ENCODE measurements at places on chromosomes 1 and 21.
A peak's percentile ranks its signal among the peaks of the same experiment; 100 is the strongest.

- no peak for DNase-seq
Observed at GRCh38 chr1:224745924-224746323, 129.8 kb downstream of the CNIH3 start.

DNA sequence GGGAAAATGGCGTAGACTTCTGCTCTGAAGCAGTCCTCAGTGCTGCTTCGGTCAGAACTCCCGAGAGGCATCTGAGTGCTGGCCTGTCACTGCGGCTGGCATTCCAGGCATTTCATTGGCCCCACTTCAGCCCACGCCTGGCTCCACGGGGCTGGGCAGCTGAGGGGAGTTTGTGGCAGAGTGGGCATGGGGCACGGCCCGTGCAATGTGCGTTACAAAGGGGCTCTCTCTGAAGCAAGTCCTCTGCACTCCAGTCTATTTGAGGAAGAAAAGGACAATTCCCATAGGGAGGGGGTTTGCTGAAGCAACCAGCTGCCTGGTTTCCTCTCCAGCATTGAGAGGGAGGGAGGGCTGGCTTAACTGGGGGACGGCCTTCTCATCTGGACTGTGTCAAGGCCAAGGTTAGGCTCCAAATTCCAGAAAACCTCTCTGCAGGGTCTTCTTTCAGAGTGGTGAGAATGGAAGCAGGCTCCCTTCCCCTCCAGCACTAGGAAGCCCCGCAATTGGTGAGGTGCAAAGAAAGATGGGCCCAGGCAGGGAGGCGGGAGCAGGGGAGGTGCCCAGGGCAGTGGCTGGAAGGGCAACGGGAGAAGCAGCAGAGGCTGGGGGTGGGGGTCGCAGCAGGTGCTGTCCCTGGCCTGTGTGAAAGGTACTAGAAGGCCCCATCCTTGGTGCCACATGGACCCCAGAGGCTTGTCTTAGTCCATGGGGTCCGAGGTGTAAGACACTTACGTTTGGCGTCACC is 21.1 kb upstream of the GPR157 start:
- DNase-seq = no peak

DNA sequence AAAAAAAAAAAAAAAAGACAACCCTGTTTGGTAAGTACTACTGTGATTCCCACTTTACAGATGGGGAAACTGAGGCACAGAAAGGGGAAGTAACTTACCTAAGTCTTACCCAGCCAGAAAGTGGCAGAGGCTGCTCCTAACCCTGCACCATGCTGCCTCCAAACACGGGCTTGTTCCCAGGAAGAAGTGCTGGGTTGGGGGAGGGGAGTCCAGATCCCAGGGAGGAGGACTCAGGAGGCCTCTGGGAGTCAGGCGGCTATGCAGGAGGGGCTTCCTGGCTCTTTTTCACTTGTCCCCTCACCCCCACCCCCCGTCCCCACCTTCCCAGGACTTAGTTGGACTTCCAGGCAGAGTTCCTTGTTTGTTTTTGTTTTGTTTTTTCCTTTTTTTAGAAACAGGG is 23.9 kb downstream of the PIK3CD start:
- DNase-seq = no peak

DNA sequence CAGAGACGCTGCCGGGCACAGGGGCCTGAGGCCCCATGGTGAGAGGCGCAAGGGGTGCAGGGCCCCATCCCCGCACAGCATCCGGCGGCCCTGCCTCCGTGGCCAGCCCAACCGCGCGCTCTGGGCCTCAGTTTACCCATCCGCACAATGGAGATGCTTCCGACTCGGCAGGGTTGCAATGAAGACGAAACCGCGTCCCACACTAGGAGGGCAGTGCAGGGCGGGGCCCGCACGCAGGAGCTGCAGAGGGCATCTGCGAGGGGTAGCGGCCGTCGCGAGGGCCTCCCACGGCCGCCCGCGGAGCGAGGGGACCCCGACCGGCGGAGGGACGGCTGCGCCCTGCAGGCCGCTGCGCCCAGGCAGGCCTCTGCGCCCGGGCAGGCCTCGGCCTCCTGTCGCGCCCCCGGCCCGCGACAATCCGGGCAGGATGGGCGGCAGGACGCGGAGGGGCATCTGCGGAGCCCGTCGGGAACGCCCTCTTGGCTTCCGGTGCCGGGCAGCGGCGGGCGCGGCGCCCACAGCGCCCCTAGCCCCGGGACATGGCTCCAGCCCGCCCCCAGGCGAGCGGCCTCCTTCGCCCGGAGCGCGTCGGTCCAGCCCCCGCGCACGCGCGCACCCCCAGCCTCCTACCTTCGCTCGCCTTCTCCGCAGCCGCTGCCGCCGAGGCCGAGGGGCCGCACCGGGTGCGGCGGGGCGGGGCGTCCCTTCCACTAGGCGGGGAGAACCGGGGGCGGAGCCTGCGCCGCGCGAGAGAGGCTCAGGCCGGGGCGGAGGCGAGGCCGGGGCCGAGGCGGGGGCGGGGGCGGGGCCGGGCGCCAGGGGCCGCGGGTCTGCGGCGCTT is 15.3 kb downstream of the RNU1-1 start:
- DNase-seq = peak; percentile 75

DNA sequence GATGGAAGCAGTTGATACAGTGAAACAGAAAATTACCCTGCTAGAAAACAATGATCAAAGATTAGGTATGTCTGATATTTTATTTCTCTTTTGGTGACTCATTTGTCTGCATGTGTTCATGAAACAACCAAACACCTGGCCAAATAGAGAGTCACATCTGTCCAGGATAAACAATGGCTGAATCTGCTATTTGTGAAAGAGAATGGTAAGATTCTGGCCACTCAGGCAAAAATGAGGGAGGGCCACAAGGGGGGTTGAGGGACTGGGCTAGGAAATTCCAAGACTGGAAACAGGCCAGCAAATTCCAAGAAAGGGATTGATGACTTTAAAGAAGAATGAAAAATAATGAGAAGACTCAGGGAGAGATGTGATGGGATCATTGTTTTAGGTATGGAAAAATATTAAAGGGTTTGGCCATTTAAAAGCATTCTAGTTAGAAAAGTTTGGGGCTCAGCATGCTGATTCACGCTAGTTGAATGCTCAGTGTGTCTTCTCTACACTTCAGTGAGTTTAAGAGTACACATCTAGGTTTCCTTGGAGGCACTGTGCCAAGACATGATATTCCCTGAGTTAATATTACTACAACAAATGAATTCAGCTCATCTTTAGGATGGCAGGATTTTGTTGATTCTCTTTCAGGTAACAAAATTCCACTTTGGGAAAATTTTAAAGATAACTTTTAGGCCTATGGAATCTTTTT is 44.9 kb downstream of the TRAF5 start:
- DNase-seq = no peak

- DNase-seq = no peak
Observed at GRCh38 chr1:202289009-202289408, 52.7 kb downstream of the UBE2T start.

DNA sequence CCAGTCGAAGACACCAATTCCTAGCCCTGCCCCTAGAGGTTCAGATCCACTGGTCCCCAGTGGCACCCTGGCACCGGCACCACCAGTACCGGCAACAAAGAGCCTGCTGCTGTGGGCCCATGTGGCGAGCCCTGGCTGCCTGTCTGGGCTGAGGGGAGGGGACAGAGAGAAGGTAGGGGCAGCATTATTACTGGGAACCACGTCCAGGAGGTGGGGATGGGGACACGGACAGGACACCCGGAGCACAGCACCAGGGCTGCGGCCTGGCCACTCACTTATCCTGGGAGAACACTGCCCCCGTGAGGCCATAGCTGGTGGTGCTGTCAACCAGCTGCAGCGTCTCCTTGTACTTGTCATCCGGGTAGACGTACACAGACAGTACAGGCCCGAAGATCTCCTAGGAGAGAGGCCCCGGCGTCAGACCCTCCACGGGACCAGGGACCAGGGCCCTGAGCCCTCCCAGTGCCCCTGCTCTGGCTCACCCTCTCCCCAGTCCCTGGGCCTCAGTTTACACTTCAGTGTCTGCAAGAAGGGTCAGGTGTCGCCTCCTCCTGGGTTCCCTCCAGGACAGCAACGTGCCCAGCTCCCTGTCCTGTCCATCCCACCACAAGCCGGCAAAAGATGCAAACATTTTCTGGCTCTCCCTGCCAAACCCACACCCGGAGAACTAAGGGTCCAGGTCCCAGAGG is 15.8 kb upstream of the TAS1R2 start:
- DNase-seq = peak; percentile 42

DNA sequence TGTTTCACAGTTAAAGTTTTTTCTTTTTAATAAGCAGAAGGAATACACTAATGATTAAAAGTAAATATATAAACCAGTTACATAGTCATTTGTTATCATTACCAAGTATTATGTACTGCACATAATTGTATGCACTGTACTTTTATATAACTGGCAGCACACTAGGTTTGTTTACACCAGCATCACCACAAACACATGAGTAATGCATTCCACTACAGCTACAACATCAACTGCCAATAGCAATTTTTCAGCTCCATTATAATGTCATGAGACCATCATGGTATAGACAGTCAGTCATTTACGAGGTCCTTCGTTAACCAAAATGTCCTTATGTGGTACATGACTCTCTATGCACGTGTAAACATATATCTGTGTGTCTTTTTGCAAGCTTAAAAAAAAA is 35.2 kb downstream of the SCYL3 start:
- DNase-seq = no peak

GRCh38 chr1:60898987-60899386 is 183.4 kb upstream of the NFIA start:
- no peak for DNase-seq

GRCh38 chr1:113199760-113200455 is 126.9 kb downstream of the LRIG2 start:
- no peak for DNase-seq

GRCh38 chr1:164154622-164155021 is 404.4 kb upstream of the PBX1 start:
- no peak for DNase-seq

DNA sequence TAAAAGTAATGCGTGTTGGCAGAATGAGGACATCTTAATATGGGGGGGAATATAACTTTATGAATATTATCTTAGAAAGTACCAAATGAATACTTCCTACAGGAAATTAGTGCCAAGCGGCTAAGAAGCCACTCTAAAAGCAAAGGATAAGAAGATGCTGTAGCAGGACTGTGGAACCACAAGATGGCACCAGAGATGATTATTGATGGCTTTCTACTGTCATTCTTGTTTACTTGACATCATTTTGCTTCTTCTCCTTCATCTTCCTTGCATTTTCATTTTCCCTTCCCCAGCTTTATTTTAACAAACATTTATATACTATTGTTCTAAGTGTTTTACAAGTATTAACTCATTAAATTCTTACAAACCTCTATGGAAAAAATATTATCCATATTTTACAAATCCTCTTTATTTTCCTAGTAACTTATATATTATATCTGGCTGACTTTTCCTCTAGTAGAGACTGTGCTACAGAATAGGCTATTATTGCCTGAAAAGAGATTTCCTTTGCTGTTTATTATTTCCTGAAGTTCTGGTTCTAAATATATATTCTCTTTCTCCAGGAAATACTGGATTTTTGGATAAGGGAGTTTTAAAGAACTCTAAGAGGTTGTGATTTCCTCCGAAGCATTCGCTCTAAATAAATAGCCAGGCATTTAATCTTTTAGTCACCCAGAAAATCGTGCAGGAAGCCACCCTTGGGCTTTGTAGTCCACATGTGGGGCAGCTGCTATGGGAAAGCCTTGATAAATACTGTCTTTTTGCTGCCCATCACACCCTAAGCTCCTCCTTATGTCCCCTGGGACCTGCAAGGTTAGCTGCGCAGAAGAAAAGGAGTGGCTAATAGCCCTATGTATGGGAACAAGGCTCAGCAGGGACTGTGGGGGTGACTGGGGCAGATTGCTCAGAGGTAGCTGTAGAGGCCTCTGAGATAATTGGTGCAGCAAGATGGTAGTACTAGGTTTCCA is 69.8 kb downstream of the TPR start:
- no peak for DNase-seq

- DNase-seq = no peak
Observed at GRCh38 chr1:33758698-33759097, 105.2 kb upstream of the HMGB4 start.

DNA sequence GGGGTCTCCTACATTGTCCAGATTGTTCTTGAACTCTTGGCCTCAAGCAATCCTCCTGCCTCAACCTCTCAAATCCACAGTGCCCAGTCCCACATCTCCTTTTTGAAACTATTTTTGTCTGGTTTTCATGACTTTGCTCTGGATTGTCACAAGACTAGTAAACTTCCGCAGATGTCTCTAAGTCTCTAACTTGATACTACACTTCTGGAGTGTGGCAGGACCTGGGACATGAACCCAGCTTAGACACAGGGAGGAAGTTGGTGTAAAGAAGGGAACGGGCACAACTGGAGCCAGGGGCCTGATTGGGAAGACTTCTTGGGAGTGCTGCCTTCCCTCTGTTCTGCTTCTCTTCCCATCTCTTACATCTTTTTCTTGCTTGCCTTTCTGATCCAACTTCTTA is 16.2 kb upstream of the DISC1 start:
- no peak for DNase-seq

GRCh38 chr1:87403061-87403820 is 74.6 kb downstream of the LMO4 start:
- no peak for DNase-seq

DNA sequence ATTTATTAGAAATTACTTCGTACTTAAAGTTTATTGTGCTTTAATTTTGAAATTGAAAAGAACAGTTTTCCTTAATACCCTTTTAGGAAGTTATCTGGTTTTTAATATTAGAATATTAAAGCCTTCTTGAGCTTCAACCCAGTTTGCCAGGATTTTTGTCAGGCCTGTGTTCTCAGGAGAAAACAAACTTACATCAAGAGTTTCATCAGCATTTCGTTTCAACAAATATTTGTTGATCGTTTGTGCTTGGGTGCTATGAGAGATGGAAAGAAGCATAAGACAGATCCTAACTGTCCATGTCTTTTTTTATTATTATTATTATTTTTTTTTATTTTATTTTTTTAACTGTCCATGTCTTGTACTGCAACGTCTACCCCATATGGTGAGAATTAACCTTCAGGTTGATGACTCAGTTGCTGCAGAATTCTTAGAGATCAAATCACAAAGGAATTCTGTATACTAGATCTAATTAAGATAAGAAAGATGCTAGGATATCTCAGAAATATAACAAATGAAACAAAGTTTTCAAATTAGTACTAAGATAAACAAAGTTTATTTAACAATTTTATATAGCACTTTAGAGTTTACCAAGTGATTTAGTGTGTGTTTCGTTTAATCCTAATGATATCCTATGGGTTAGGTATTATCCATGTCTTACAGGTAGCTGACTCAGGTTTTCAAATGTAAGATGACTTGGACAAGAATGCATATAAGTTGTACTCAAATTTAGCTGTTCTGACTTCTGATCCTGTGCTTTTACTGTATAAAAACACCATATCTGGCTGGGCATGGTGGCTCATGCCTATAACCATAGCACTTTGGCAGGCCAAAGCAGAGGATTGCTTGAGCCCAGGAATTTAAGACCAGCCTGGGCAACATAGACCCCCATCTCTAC is 14.3 kb downstream of the FBXO28 start:
- no peak for DNase-seq

DNA sequence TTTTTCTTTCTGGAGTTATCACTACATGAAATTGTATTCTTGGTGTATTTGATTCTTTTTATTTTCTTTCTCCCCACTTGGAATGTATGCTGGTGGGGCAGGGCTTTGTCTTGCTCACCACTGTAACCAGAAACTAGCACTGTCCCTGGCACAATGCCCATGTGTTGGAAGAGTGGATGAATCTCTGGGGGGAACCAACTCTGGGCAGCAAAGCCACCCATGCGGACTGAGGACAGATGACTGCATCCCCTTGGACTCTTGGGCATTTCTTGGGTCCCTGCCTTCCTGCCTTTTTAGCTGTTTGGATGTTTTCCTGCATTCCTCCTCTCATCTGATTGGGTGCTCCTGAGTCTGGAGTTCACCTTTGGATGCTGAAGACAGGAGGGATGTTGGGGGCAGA is 6.1 kb downstream of the CYP4B1 start:
- no peak for DNase-seq
